ENCODE measurements at places on chromosomes 1 and 21.

DNA sequence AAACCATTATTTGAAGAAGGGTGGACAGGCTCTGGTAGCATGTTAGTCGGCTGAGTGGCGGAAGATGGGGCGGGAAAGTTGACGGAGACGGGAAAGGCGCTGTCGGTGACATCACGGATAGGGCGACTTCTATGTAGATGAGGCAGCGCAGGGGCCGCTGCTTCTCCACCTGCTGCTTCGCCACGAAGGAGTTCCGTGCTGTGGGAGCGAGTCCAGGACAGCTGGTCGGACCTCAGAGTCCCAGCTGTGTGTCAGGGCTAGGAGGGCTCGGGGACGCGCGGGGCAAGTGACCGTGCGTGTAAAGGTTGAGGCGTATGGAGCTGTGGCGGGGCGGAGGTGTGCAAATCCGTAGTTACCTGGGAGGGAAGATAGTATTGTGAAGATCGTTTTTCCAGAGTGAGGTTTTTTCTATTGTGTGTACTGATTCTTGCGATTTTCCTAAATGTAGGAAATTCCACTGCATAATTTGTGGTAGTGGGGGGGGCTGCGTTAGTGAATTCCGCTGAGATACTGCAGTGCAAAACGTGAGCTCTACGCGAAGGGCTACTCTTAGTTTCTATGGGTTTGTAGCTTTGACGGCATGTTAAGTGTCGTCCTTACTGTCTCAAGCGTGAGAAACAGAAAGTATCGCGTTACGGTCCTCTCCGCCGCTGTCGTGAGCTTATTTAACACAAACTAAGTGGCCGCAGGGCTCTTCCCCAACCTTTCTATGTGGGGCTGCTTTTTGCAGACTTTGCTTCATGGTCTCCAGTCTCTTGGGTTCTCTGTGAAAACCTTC, 111.2 kb upstream of the NBPF11 start:
- DNase-seq, result peak; percentile 52

- DNase-seq, result peak; percentile 67
These were observed 33.8 kb upstream of the MPZL1 start for GRCh38 chr1:167687919-167688519.

GRCh38 chr21:33993286-33994231, 78.0 kb upstream of the ATP5PO start:
- no peak for DNase-seq

GRCh38 chr1:41842993-41843755, 75.5 kb downstream of the HIVEP3 start:
- DNase-seq, result peak; percentile 80

DNA sequence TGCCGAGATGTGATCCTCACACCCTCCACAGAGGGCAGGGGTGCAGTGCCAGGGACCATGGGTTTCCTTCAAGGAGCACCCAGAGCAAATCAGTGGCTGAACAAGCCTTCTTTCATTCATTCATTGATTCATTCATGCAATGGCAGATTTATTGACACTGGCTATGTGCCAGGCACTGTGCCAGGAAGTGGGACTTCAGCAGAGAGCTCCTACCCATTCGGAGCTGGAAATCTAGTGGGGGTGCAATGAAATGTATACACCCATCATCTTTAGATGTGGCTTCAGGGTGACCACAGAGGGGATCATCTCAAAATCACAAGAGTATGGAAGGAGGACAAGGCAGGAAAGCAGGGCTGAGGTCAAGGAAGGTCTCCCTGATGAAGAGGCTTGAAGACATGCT, 18.9 kb downstream of the SLC6A9 start:
- DNase-seq, result peak; percentile 25

- peak; percentile 65 for DNase-seq
These were observed 43.9 kb downstream of the DUSP10 start for GRCh38 chr1:221697923-221698425.

GRCh38 chr1:9275161-9275560, 17.5 kb upstream of the SPSB1 start:
- peak; percentile 75 for DNase-seq

- DNase-seq, result no peak
These were observed 986 bp upstream of the RNF186 start for GRCh38 chr1:19815801-19816736.
